Activated T-cell treated with anti-CD3 and anti-CD28 coated beads, Interleukin-2, amount 50 U/mL, for 1 hour (primary cell): ENCODE measurements at places on chromosomes 5 and 9.

DNA sequence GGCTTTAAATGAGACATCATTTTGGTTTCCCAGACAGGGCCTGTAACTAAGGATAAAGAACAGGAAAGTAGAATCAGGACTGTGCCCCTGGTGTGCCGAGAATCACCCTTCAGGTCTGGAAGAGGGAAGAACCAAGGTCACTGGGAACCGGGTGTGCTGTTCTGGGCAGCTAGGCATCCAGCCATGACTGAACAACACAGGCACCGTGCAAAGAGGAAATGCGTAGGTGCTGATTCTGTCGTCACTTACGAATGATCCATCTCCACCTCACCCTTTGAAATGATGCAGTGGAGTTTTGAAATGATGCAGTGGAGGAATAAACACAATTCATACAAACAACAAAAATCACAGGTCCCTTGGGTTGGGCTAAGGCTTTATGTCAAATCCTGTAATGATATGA lies 64.4 kb downstream of the MAP1B start:
- DNase-seq = no peak

GRCh38 chr5:2810644-2811043 lies 59.2 kb upstream of the IRX2 start:
- no peak for DNase-seq

DNA sequence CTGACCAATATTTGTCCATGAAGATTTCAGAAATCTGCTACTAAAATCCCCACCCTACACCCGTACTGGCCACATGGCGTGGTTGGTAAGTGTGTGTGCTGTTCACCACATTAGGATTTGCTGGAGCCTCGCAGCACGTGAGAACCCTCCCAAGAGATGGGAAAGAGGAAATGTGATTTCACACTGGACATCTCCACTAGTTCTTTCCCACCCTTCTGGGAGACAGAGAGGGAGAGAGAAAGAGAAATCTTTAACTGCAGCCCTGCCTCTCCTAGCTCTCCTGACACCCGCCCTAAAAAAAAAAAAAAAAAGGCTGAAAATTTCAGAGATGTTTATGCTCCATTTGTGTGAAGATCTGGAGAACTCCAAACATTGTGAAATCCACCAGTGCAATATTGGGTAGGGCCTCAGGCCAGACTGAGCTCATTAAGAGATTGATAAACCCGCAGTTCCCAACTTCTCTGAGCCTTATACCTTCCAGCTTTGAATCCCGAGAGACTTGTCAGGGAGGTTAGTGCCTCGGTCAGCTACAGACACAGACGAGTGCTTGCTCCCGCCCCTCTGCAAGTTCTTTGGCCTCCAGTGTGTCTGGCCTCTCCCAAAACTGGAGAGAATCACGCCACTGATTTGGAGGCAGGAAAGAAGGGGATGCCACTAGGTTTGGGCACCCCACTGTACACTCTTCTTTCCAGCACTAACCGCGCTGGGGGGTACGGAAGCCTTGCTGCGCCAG lies 1.9 kb downstream of the SPRY4 start:
- DNase-seq = no peak

DNA sequence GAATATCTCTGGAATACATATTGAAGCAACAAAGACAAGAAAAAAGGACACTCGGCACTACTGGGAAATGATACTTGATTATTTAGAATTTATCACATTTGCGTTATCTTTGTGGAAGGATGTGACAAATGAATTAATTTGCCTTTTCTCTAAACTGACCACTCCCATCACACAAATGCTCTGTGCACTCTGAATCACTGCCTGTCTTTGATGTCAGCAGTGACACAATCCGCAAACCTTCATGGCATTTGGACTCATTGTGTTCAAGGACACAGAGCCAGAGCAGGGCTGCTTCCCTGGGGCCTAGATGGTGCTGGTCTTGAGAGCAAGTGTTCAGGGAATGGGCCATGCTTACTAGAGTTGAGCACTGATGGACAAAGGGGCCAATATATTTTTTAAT lies 4.9 kb upstream of the KIF4B start:
- DNase-seq = no peak

GRCh38 chr5:157559301-157559700 lies 16.3 kb downstream of the ADAM19 start:
- no peak for DNase-seq

DNA sequence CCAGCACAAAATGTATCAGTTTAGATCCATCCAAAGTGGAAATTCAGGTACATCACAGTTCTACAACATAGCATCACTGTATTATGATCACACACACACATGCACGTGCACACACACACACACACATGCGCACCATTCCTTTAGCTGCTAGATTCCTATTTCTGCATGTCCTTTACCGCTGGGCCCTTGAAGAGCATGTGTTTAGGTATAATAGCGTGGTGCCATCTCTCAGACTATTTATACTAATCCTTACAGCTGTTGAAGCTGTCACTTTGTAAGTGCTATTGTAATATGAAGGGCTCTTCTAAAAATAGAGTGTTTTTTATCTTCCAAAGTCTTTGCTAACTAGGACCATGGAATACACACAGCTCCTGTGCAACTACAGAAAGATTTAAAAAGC lies 308.8 kb upstream of the TRPC7 start:
- DNase-seq = no peak

- DNase-seq = no peak
Measured at GRCh38 chr9:132912131-132912530, 32.3 kb downstream of the TSC1 start.

DNA sequence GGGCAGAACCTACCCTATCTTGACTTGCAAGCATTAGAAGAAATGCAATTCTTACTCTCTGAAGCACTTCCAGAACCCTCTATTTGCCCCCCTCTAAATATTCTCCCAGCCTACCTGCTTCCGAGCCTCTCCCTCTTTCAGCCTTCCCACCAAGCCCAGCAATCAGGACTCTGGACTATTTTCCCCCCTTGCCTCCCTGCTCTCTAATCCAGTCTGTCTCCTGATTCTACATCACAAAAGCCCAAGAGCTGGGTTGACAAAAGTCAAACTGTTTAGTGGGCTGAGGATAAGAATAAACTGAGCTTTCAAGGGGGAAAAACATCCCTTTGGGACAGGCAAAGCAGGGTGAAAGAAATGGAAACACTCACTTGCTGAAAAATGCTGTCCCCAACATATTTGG lies 123.2 kb upstream of the KIF2A start:
- no peak for DNase-seq

- no peak for DNase-seq
Measured at GRCh38 chr9:88641456-88642240, 106.7 kb downstream of the NXNL2 start.

- no peak for DNase-seq
Measured at GRCh38 chr5:1383344-1383743, 38.4 kb upstream of the CLPTM1L start.

DNA sequence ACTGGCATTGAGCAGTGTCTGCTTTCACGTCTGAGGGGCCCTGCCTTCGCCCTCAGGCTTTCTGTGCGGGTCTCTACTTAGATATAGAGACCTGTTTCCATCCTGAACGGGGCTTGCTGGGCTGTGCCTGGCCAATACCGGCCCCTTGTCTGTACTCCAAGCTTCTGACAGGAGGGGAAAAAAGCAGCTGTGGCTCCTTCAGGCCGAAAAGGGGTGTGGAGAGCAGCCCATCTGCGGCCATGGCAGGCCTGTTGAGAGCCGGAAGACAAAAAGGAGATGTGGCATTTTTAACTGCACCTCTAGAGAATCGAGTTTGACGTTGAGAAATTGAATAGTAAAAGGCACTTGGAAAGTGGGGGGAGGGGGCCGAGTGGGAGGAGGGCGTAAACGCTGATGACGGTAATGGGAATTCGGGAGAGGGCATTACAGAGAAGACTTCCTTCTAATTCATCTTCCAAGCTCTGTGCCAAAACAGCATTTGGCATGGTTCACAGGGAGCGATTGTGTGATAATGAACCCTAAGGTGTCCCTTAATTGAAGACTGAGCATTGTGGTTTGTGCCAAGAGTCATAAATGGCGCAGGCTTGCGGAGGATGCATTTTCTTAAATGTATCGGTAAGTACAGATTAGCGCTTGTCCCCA lies 25.1 kb upstream of the PRDM12 start:
- no peak for DNase-seq

DNA sequence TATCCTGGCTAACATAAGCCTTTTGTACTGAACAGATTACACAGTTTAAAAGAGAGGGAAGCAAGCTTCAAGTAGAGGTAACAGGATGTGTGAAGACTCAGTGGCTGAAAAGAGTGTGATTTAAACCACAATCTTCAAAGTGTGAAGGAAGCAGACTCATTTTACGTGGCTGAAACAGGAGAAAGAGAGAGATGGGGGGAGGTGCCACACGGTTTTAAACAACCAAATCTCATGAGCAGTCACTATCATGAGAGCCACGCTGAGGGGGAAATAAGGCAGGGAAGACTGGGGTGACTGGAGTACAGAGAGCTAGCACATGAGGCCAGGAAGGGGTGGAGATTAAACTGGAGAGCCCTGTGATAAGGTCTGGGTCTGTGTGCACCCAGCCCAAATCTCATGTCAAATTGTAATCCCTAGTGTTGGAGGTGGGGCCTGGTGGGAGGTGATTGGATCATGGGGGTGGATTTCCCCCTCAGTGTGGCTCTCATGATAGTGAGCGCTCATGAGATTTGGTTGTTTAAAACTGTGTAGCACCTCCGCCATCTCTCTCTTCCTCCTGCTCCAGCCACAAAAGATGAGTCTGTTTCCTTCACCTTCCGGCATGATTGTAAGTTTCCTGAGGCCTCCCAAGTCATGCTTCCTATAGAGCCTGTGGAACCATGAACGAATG lies 318.6 kb upstream of the CD180 start:
- DNase-seq = peak; percentile 25

GRCh38 chr5:110653231-110653970 lies 73.1 kb downstream of the TMEM232 start:
- DNase-seq = no peak

DNA sequence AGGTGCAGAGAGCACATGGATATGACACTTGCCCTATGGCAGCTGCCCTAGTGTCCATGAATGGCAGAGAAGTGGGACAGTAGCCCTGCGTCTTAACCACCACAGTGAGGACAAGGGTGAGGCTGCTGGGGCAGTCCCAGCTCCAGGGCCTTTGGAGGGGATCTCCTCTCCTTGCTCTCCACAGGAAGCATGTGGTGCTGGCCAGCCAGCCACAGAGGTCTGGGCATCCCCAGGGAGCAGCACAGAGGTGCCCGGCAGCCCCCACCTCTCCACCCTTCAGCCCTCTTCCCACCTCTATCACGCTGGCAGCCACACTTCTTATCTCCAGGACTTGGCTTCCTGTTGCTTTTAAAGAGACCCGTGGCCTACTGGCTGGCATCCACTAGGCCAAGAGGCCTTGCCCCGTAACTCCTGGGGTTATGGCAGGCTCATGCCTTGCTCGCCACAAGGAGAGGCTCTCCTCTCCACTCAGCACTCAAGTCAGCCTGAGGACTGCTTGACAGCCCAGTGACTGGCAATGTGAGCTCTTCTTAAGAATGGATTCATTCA lies 21.9 kb downstream of the CSF2 start:
- no peak for DNase-seq

GRCh38 chr9:105694848-105695581 lies 674 bp downstream of the TMEM38B start:
- DNase-seq = peak; percentile 68

- no peak for DNase-seq
Measured at GRCh38 chr9:136437839-136438547, 1.7 kb downstream of the INPP5E start.

DNA sequence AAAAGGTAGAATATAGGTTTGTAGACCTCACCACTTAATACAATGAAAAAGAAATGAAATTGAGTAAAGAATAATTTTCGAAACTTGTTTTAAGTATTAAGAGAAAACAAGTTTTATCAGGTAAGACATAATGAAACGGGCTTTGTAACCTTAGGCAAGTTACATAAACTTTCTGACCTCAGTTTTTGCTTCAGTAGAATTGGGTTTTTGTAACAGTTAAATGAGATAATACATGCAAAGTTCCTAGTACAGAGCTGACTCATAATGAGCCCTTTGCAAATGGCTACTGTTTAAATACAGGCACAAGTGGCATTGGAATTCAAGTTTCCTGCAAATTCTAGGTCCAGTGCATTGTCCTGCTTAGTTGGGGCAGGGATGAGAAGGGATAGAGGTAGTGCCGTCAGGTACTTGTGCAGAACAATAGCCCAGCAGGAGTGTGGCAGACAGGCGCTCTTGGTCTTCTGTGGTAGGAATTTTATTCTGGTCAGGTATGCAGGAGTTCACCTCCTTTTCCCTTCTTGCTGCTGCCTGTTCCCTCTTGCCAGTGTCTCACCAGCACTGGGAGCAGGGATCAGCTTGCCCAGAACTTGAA lies 203.8 kb downstream of the PBX3 start:
- no peak for DNase-seq

- no peak for DNase-seq
Measured at GRCh38 chr5:140565024-140565779, 574 bp downstream of the SLC35A4 start.

- no peak for DNase-seq
Measured at GRCh38 chr9:87109231-87109631, 161.9 kb upstream of the GAS1 start.

DNA sequence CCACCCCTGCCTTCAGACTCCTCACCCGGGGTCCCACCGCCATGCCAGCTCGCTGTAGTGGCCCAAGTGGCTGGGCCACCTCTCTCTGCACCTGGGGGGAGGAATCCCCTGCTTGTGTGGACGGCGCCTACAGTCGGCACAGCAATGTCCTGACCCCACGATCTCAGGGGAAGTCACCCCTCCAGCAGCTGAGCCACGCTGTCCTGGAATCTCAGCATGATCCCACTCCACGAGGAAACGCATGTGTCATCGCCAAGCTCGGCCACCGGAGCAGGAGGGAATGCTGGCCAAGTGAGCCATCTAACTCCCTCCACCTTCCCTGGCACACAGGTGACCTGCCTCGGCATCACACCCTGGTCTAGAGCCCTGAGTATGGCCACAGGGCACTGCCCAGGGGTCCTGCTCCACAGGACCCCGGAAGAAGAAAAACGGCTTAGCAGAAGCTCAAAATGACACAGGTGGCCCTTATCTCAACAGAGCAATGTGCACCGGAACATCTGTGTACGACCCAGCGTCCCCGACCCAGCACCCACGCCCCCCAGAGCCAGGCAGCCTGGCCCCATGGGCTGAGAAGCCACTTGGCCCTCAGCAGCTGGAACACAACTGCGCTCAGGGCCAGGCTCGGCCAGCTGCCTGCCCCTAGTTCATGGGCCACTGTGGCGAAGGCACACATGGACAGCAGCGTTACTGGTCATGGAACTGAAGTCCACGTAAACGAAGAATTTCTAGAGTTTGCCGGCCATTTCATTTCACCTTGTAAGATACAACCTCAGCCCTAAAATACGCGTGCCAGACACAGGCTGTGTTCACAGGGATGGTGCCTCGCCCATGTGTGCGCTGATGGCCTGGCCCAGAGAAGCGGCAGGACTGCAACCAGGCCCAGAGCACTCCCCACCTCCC lies 23.4 kb upstream of the CAMSAP1 start:
- DNase-seq = no peak

- no peak for DNase-seq
Measured at GRCh38 chr5:141858079-141858765, 20.0 kb downstream of the PCDH1 start.

DNA sequence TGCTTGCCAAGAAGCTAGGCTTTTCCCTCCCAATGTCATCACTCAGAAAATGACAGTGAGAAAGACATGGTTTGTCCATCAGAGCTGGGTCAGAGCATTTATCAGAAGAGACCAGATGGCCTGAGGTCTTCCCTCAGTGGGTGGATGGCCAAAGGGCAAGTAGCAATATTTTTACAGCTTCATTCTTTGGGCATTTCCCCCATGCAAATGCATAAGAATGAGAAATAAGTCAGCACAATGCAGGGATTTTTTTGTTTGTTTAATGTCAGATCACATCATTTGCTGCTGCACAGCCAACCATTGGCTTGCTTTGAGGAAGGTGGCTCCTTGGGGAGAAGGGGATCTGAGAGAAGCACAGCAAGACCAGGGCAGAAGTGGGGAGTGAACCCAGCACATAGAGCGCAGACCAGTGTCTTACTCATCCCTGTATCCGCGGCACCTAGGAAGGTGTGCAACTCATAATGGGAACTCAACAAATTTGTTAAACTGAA lies 209.6 kb downstream of the SEMA6A start:
- DNase-seq = no peak
